Stimulated activated CD4-positive, alpha-beta T cell treated with anti-CD3 and anti-CD28 coated beads, TNF-alpha, amount 100 ng/mL, for 48 hours (primary cell): ENCODE measurements at places on chromosomes 7 and 10.

GRCh38 chr7:121298831-121299239, 30.0 kb upstream of the WNT16 start:
- DNase-seq: no peak

DNA sequence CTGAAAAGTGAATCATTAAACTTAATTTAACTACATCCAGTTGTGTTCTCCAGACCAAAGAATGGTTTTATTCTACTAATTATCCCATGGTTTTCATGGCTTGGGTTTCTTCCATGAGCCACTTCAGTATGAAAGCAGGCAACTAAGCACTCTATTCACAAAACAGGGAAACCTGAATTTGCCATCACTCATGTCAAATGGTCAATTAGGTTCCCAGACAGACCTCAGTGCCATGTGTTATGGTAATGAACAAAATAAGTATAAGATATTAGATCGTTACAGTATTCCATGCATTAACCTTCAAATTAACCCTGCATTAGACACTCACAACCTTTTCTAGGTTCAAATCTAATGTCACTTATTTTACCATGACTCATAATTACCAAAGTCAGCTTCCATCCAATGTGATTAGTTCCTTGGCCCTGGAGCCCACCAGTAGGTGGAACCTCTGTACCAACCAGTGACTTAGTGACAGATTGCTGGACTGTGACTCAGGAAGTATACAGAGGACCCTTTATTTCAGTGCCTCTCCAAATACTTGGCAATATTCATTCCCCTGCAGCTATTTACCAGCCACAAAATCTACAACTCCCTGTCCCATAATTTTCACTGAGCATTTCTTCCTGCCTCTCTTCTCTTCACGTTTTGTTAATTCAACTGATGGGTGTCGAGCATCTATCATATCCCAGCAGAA, 1270.2 kb upstream of the SORCS1 start:
- DNase-seq: no peak

- DNase-seq: no peak
Measured at GRCh38 chr7:20793694-20794394, 7.2 kb upstream of the SP8 start.

- no peak for DNase-seq
Measured at GRCh38 chr10:43739161-43739560, 90.5 kb upstream of the ZNF32 start.

- DNase-seq: no peak
Measured at GRCh38 chr10:82208726-82209125, 333.7 kb downstream of the NRG3 start.

DNA sequence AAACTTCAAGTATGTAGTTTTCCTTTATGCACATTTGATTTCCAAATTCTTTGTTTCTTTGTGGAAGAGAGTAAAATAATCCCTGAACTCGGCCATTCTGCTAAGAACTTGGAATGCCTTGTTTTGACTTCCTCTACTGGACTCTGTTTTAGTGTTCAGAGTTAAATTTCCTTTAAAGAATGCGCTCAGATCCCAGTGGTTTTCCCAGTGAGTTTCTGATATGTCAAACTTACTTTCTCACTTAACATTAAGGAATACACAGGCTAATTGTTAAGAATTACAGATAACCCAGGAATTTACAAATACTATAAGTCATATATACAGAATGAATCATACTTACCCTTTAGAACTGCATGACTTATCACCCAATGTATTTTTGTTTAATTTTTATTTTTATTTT, 1067.6 kb upstream of the CELF2 start:
- no peak for DNase-seq

- no peak for DNase-seq
Measured at GRCh38 chr7:128379900-128380479, 18.5 kb upstream of the PRRT4 start.

DNA sequence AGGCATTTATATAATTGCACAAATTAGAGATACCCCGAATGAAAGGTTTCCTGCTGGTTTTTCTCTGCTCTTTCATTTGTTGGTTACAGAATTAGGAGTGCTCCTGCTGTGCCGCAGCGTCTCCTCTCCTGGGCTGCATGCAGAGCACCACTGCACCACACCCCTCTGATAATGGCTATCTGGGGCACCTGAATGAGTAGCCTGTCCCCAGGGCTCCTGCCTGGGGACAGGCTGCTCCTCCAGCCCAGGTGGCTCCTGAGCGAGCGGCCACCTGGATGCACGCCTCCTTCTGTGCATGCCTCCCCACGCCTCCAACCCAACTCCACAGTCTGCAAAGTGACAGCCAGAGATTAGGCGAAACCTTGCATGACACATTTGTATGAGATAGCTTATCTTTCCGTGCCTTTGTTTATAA, 242.6 kb upstream of the FZD8 start:
- DNase-seq: no peak

GRCh38 chr7:37027104-37027503, 302.8 kb upstream of the AOAH start:
- no peak for DNase-seq

DNA sequence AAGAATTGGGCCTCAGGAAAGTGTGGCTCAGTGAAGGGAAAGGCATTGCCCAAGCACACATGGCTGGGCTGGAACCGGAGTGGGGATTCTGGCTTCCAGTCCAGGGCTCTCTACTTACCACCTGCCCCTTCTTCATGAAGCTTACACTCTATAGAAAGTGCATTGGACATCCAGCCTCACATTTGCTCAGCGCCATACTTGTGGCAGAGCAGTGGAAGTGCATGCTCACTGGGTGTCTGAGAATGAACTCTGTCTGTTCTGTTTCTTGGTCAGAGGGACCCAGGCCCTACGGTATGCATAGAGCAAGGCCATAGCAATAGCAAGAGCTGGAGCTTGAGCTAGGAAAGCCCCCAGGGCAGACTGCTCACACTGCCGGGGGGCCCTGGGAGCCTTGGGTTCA, 1253.5 kb downstream of the TYW1 start:
- DNase-seq: no peak

GRCh38 chr10:104509981-104510380, 131.1 kb upstream of the SORCS3 start:
- no peak for DNase-seq

DNA sequence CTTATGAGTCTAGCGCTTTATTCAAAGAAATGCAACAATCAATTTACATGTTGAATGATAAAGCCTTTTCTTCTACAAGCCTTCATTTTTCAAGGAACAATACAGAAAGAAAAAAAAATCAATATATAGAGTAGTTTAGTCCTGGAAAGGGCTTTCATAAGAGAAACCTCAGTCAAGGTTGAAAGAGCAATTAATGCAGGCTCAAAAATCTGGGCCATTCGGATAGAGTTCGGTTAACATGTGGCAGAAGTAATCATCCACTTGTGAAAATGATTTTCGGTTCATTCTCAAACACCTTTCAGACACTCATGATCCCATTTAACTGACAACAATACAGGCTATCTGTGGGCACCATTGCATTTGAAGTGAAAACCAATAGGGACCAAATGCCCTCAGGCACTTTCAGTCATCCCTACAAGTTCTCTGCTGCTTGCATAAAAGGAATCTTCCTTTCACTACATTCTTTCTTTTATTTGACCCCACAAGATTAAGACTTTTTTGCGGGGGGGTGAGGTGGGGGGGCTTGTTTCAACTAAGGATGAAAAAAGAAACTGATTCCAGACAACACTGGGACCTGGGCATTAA, 177.9 kb downstream of the RNF133 start:
- no peak for DNase-seq

DNA sequence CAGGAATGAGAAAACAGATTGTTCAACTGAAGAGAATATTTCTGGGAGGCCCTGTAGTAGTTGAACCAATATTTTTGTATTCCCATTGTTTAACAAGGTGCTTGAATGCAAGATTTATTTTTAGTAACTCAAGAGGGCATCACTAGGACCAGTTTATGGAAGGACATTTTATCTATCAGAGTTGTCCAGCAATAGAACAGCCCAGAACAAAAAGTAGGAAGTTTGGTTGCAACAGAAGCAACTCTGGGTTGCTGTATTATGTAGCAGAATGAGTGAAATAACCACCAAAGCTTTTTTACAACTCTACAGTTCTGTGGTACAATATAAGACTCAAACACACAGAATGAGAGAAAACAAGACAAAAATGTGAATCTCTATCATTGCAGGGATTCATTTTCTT, 34.7 kb downstream of the CPED1 start:
- no peak for DNase-seq

DNA sequence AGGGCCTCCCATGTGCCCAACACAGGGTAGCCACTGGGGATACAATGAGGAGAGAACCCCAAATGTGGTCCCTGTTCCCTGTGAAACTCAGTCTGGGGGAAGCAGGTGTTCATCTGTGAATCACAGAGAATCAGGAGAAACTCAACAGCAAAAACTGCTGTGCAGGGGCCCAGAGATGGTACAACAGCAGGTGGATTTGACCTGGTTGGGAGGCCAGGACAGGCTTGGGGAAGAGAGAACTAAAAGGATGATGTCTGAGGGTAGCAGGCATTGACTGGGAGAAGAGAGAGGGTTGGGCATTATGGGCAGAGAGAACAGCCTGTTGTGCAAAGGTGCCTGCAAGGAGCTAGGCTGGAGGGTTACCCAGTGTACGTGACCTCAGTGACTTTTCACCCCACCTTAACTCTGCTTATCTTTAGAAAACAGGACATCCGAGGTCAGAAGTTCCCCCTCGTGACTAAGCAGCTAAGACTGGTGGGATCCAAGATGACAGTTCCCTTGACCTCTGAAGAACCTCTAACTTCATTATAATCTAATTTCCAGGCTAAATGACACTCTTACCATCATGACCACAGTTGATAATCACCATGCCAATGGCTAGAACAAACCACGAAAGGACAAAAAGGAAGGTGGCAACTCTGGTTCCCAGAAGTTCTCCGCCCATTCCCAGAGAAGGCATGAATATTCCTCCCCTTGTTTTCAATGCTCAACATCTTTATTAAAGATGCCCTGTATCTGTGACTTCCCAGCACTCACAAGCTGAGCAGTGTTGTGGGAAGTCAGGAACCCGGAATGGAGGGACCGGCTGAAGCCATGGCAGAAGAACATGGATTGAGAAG, 5.1 kb upstream of the ADAMTS14 start:
- no peak for DNase-seq

GRCh38 chr10:113264333-113265131, 288.3 kb upstream of the HABP2 start:
- DNase-seq: no peak

GRCh38 chr10:110398419-110399105, 93.8 kb upstream of the SMNDC1 start:
- DNase-seq: no peak

GRCh38 chr10:19788902-19789301, 27.3 kb upstream of the PLXDC2 start:
- DNase-seq: no peak

DNA sequence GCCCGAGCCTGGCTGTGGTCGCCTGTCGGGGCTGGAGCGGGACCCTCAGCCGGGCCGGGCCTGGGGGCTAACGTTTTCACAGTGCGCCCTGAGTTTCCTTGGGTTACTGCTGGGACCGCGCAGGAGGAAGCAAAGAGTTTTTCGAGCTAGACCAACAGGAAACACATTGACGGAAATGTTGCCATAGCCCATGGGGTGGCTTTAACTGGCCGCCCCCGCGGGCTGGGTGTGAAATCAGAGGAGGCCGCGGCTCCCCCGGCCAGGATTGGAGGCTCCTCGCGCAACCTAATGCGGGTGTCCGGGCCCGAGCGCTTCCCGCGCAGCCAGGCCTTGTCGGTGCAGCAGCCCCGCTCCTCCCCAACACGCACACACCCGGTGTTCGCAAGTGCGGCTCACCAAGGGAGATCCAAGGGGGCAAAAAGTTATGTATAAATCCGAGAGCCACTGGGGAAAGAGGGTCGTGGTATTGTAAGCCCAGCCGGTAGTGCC, 1.9 kb downstream of the HHEX start:
- DNase-seq: no peak

DNA sequence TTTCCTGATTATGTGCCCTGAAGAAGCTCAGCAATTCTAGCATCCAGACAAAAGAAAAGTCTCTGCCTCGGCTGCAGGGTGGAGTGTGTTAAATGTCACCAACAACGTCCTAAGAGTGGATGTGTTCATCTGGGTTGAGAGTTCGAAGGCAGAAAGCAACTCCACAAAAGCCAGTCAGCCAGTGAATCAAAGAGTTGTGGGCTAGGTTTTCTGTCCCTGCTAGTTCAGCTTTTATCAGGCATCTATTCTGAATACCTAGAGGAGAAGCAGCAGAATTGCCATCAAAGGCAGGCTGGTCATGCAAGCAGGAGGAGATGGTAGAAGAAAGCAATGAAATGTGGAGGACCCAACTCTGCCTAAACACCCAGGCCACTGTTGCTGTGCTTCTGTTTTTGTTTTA, 205.2 kb downstream of the KLF6 start:
- no peak for DNase-seq

- DNase-seq: no peak
Measured at GRCh38 chr10:73205890-73206289, 38.0 kb downstream of the FAM149B1 start.

DNA sequence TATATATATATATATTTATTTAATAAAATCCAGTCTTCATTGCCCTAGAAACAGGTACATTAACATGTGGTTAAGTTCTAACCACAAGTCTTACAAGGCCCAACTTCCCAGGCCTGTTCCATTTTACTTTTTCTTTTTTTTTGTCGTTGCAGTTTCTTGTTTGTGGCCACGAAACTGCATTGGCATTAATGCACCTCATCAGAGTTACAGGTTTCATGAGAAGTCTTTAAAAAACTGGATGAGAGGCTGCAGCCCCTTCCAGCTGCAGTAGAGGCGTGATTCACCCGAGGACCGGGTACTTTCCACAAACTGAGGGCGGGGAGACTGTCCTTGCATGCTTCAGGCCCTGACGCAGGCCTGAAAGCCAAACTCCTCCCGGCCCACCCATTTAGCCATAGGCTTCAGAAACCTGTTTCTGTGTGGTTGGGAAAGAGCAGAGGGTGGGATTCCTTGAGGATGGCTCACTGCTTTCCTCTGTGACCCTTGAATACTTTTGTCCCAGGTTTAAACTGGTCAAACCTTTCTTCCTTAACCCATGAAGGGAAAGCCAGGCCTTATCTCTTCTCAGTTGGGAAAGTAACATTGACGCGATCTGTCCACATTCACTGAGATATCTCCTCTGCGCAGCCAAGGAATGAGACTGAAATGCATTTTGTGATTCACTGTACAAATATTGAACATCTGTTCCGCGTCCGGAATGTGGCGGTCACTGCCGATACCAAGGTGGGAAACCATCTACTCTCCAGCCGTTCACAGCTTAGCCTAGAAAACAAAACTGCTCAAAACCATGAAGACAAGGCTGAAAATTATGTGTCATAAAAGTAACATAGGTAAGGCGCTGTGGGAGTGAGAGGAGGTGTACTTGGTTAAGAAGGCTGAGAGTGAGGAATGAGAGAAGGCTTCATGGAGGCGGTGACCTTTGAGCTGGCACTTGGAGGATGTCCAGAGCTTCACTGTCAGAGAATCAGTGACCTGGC, 311.7 kb downstream of the GATA3 start:
- peak; percentile 37 for DNase-seq
